Dermis lymphatic vessel endothelial cell (primary cell): ENCODE measurements at places on chromosomes 3 and 15. TPM values are rescaled to one million over a fixed set of nuclear protein-coding genes. Genes with fewer than 3 reads are reported as not detected.

ZNF385D gene
- total RNA-seq = 0.76 and 0.86 TPM in 2 replicates

EOMES gene
- not detected in 2 replicates for total RNA-seq

DUOXA2 gene
- not detected in 2 replicates for total RNA-seq

SNTN gene
- total RNA-seq = not detected in 2 replicates

LMAN1L gene
- not detected in 2 replicates for total RNA-seq

MOBP gene
- total RNA-seq = under 0.01 TPM in 1 of 2 replicates, not detected in the other

THSD4 gene
- total RNA-seq = 23.6 and 26.3 TPM in 2 replicates

CHRNA3 gene
- not detected in 2 replicates for total RNA-seq

RAB6B gene
- 0.87 and 1.0 TPM in 2 replicates for total RNA-seq

KBTBD12 gene
- not detected in 2 replicates for total RNA-seq

CAMKV gene
- not detected in 2 replicates for total RNA-seq

IREB2 gene
- 28.4 and 30.3 TPM in 2 replicates for total RNA-seq

NPAP1 gene
- not detected in 2 replicates for total RNA-seq

PIF1 gene
- 4.8 and 5.2 TPM in 2 replicates for total RNA-seq

BFSP2 gene
- not detected in 2 replicates for total RNA-seq

BCL2A1 gene
- total RNA-seq = 0.09 TPM in 1 of 2 replicates, not detected in the other

OSBPL10 gene
- total RNA-seq = 9.2 and 12.3 TPM in 2 replicates
